ENCODE measurements at places on chromosomes 1 and 21.

- no peak for DNase-seq
These were observed 4.2 kb upstream of the CHD1L start for GRCh38 chr1:147238053-147238902.

GRCh38 chr1:5840551-5841001 is 151.6 kb downstream of the NPHP4 start:
- DNase-seq: no peak

- no peak for DNase-seq
These were observed 211.0 kb downstream of the PATJ start for GRCh38 chr1:61953076-61953789.

DNA sequence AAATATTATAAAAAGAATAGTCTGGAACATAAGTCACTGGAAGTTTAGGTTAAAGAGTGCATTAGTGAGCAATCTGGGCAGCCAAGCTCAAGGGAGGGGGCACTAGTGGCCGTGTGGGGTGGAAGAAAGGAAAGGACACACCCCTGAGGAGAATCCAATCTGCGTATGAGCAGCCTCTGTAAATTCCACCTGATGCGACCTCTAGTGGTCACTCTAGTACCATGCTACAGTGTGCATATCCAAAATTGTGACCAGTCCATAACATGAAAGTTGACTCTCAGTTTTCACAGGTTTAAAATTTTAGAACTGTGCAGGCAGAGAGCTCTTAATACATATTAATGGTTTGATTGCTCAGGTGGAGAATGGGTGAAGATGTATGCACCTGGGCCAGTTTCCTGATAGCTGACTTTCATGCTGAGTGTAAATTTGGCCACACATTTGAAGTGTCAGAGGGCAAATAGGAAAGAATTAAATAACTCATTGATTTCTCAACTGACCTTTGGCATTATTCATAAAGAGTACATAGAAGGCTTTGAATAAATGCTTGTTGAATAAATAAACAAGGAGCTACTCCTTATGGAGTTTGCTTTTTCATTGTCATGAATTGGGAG is 105.9 kb upstream of the C21orf91 start:
- DNase-seq: peak; percentile 53

DNA sequence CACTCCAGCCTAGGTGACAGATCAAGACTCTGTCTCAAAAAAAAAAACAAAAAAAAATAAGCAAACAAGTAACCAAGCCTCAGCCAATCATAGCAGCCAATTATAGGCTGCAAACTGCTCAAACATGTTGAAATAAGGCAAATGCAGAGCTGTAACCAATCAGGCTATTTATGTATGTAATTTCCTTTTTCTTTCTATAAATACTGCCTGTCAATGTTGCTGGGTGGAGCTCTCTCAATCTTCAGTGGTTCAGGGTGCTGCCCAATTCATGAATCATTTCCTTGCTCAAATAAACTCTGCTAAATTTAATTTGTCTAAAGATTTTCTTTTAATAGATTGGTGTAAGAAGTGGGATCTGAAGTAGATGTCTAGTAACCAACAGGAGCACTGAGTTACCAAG is 11.6 kb upstream of the CD1D start:
- no peak for DNase-seq

GRCh38 chr1:246959944-246960693 is 28.4 kb upstream of the AHCTF1 start:
- DNase-seq: no peak

DNA sequence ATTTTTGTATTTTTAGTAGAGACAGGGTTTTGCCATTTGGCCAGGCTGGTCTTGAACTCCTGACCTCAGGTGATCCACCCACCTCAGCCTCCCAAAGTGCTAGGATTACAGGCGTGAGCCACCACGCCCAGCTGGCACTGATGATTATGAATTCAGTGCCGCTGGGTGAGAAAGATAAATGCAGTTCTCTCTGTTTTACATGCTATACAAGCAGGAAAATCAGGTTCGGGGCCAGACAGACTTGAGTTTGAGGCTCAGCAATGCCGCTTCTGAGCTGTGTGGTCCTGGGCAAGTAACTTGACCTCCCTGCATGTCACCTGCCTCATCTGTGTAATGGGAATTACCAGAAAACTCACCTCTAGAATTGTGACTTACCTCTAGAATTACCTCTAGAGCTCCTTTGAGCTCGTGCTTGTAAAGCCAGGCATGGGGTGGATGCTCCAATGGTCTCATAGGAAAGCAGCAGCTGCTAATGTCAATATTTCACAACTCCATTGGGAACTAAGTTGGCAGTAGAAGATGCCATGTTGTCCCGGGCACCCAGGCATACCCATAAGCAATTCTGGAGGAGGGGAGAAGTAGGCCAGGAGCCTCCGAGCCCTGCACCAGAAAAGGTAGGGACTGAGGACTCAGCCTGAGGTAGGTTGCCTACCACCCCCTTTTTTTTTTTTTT is 119.8 kb upstream of the SLC25A33 start:
- no peak for DNase-seq

DNA sequence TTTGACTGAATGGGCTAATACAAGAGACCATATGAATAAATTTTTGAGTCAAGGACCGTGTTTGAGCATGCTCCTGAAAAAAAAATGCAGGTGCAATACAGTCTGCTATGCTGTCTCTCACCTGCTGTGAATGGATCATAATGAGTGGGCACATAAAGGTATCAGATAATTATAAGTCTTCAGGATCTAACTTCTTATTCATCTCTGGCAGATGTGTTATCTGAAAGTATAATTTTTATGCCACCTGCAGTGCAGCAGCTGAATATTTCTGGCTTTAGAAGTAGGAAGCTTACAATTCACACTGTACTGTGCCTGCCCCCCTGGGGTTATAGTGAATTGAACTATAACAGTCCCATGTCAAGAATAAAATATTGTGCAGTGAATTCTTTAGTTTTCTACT is 333.3 kb downstream of the MRPL39 start:
- no peak for DNase-seq

DNA sequence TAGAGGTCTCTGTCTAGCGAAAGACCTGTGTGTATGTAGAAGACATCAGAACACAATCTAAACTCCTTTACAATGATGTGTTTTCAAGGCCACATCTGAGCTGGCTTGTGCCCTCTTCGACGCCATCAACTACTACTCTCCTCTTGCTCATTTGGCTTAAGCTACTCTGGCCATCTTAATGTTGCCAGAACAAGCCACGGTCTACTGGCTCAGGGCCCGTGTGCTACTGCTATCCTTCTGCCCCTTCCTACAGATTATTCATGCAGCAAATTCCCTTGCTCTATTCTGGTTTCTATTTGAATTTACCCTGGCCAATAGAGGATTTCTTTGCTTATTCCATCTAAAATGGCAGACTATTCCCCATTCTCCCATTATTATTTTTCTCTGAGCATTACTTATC is 121.7 kb downstream of the ZZZ3 start:
- DNase-seq: no peak

DNA sequence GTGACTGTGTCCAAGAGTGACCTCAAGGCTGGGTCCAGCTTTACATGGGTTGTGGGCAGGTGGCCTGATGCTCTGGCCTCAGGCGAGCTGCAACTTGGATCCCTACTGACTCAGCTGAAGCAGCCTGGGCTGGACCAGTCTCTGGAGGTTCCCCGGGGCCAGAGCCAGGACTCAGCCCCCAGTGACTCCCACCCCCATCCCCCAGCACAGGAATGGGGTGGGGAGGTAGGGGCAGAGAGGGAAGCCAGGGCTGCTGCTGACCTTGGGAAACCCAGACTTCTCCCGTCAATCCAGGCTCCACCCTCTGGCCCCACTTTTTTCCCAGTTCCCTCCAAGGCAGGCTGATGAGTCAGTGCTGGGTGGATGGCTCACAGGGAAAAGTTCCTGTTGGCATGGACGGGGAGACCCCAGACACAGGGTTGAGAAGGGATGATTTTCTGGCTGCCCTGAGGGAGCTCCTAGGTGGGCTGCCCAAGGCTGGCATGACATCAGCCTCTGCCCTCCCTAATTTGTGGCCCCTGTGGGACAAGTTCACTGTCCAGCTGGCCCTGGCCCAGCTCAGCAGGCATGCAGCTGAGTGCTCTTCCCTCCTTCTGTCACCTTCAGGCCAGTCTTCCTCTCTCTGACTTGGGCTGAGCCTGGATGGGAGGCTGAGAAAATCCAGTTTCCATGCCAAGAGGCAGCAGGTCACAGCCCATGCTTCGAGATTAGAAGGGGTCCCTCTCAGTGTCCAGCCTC is 2.2 kb downstream of the ZC3H12A start:
- peak; percentile 86 for DNase-seq

DNA sequence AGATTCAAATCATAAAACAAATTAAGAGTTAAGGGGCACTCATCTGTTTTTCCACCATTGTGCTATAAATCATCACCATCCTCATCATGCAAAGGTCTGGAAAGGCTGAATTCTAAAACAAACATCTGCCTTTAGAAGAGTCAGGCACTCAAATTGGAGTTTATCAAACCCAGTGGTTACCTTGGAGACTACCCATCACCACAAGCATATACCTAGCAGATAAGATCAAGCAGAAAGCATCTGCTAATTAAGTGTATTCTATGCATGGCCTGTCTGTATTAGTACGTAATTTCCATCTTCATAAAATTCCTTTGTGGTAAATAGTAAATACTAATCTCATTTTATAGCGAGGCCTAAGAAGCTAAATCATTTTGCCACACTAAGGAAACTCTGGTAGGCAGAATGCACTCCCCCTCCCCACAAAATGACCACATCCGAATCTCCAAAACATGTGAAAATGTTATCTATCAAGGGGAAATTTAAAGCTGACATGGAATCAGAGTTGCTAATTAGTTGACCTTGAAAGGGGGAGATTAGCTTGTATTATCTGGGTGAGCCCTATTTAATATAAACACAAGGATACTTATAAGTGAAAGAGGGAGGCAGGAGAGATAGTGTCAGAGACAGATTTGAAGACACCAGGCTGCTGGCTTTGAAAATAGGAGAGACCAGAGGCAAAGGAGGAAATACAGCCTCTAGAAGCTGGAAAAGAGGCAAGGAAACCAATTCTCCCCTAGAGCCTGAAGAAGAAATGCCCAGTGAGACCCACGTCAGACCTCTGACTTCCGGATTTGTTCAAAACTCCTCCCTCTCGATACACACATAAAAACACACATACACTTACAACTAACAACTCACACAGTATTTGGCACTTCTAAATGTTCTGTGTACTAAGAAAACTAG is 23.2 kb downstream of the ARID4B start:
- no peak for DNase-seq

DNA sequence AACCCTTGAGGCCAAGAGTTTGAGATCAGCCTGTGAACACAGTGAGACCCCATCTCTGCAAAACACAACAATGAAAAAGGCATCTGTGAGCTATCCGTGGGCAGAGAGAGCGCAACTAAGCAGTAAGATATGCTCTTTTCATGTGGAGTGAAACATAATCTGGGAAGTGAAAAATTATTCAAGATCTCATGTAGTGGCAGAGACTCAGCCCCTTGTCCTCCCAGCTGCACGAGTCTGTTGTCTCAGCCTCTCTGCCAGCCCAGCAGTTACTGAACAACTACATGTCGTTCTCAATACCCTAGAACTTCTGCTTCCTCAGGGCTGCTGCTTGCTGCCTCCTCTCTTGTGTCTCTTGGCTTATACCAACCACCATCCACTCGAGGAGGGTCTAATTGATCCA is 61.3 kb upstream of the WDR26 start:
- no peak for DNase-seq

DNA sequence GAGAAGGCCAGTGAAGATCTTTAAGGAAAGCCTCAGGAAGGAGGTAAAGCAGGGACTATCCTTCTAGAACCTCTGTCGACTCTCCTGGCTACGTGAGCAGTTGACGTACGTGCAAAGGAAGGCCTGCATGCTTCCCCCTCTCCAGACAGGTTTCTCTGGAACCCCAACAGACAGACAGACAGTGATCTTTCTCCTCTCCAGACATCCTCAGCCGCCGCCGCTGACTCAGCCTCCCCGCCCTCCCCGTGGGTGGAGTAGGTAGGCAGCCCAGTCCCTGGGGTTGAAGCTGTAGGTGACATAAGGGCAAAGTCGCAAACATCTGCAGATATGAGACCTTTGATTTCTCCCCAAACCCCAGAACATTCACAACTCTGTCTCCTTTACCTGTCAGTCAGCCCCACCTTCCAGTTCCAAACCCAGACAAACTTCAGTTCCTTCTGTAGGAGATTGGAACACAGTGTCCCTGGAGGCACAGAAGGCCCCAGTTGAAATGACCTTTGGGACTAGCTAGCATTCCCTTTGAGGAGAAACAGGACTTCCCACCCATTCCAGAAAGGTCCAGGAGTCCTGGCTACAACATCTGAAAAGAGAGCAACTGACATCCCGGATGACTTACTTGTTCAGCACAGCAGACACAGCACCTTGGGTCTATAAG is 146.0 kb upstream of the JUN start:
- DNase-seq: no peak

- no peak for DNase-seq
These were observed 6.8 kb upstream of the OTUD7B start for GRCh38 chr1:150017206-150017750.

- no peak for DNase-seq
These were observed 77.8 kb upstream of the C1orf105 start for GRCh38 chr1:172342584-172343239.

GRCh38 chr1:226121587-226122400 is 59.3 kb downstream of the H3-3A start:
- peak; percentile 80 for DNase-seq

GRCh38 chr1:112905395-112906149 is 50.4 kb downstream of the SLC16A1 start:
- no peak for DNase-seq

DNA sequence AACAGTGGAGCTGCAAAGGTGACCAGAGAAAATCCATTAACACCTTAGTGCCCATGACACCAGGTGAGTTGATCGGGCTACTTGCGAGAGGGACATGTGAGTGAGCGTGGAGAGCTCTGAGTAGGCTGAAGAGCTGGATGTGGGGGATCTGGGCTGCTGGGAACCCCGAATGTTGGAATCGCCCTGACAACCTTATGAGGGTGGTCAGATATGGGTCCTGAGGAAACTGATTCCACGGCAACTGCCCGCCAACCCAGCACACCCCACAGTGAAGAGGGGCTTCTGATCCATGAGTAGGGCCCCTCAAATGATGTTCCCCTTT is 705 bp upstream of the QSOX1 start:
- DNase-seq: no peak

DNA sequence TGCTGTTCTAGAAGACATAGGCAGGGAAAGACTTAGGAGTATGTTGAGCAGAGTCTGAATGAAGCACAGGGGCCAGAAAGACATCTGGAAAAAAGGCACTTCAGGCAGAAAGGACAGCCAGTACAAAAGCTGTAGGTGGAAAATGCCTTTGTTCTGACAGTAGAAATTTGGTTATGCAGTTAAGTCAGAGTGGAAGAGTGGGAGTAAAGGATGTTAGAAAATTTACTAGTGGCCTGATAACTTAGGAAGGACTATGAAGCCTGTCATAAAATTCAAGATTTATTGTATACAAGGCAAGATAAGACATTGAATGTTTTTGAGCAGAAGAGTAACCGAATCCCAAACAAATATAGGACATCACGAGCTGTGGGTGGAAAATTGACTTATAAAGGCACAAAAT is 987.9 kb downstream of the PLA2G4A start:
- DNase-seq: no peak

Measured in SJSA1 (cell line).